ENCODE measurements at places on chromosomes 16 and 17.

- DNase-seq: no peak
Measured at GRCh38 chr17:73791631-73792030, 147.4 kb upstream of the SDK2 start.

GRCh38 chr17:17818088-17818526 lies 18.7 kb downstream of the SREBF1 start:
- DNase-seq: no peak

GRCh38 chr16:74700438-74701225 lies at the start of gene MLKL:
Gene MLKL (minus strand): TSS chr16:74700862. CDS start chr16:74695757, 5,105 bp downstream.
- peak; percentile 73 for DNase-seq

- DNase-seq: no peak
Measured at GRCh38 chr17:62562656-62563055, 64.8 kb upstream of the MRC2 start.

DNA sequence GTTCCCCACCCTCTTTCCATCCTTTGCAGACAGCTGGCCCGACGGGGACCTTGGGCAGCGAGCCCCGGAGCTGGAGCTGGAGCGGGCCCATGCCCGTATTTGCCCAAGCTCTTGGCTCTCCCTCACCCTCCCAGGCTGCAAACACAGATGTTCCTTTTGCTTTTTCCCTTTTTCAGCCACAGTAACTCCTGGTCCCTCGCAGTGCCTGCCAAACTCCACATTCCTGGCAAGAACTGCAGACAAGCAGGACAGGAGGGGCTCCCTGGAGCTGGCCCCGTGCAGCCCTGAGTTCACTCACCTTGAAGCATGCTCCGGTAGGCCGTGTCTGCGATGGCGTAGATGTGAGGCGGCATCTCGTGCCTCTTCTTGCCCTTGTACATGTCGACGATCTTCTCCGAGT lies 33.9 kb downstream of the MYH11 start:
- no peak for DNase-seq

DNA sequence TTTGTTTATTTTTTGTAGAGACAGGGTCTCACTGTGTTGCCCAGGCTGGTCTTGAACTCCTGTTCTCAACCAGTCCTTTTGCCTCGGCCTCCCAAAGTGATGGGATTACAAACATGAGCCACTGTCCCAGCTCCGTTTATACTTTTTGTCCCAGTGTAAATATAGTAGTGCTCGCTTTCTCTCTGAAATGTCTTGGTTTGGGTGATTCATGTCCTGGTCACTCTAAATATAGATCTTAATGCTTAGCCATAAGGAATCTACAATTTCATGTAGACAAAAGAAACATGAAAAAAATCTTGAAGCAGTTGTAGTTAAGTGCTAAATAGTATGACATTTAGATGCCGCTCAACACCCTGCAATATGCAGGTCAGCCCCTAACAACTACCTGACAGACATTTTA lies 126.9 kb downstream of the KATNIP start:
- no peak for DNase-seq

DNA sequence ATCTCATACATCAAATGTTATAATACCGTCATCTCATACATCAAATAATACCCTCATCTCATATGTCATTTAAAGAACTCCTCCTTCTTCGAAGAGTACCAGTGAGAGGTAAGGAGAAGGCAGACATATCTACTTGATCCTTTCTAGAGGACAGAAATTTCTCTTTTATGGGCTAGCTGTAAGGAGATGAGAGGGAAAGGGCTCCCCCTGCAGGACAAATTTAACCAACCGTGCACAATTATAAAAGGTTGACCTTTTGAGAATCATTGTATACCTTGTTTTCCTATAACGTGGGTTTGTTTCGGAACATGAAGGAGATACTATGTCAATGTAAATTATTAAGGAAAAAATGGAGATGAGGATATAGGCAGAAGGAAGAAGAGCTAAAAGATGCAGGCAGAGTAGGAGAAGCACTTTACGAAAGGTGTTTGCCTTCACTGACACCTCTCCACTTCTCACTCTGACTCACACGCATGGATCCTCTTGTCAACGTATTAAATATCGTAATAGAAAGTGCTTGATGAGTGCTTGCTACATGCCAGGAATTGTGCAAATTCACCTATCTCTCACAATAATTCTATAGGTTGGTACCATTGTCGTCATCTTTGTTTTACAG lies 465.9 kb upstream of the ERCC4 start:
- peak; percentile 25 for DNase-seq

DNA sequence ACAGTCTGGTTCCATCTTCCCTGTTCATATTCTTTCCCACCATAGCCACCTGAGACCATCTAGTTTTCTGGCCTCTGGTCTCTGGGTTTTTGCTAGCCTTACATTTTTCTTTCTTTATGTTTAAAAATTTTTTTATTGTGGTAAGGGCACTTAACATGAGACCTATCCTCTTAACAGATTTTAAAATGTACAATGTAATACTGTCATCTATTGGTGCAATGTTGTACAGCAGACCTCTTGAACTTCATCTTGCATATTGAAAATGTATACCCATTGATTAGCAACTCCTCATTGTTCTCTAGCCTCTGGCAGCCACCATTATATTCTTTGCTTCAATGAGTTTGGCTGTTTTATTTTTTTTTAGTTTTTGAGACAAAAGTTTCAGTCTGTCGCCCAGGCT lies 39.2 kb downstream of the ITGAM start:
- no peak for DNase-seq

- DNase-seq: no peak
Measured at GRCh38 chr17:41015454-41015853, 6.5 kb upstream of the KRTAP3-1 start.

DNA sequence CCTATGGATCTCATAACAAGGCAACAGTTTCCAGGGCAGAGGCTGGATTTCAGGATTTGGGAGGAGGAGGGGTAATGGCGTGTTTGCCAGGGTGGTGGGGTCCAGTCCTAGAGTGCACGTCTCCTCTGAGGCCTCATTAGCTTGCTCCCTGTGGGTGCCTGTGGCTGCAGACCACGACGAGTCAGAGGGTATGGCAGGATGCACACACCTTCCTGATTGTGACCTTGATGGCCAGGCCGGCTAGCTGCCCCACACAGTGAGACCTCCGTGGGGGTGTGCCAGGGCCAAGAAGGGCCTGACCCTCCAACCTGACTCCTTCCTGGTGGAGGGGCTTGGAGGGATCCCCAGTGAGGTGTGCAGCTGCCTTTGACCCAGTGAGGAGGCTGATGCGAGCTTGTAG lies 4.0 kb upstream of the SMTNL2 start:
- no peak for DNase-seq

- DNase-seq: no peak
Measured at GRCh38 chr16:49075709-49076108, 205.9 kb downstream of the CBLN1 start.

- DNase-seq: no peak
Measured at GRCh38 chr16:53761962-53762703, 58.2 kb downstream of the FTO start.

- DNase-seq: no peak
Measured at GRCh38 chr17:75959839-75960511, 19.0 kb downstream of the ACOX1 start.

GRCh38 chr17:48544349-48545021 lies 424 bp downstream of the HOXB2 start:
- DNase-seq: peak; percentile 63

DNA sequence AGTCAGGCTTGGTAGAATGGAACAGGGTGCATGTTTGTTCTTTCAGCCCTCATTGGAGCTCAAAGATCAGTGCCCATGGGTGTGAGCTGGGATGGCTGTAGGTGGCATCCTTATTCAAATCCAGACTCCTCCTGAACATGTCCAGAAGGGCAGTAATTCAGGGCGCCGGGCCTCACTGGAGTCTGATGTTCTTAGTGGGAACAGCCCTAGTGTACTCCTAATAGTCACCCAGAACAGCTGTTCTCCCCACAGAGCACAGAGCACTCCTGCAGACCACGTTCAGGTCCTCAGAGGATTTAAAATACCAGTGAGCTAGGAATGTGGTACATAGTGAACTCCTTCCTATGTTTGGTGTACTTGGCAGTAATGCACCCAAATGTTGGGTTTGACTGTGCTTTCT lies 96.2 kb downstream of the BANP start:
- DNase-seq: no peak

GRCh38 chr17:50550661-50551432 lies 3.9 kb downstream of the SPATA20 start:
- DNase-seq: no peak

DNA sequence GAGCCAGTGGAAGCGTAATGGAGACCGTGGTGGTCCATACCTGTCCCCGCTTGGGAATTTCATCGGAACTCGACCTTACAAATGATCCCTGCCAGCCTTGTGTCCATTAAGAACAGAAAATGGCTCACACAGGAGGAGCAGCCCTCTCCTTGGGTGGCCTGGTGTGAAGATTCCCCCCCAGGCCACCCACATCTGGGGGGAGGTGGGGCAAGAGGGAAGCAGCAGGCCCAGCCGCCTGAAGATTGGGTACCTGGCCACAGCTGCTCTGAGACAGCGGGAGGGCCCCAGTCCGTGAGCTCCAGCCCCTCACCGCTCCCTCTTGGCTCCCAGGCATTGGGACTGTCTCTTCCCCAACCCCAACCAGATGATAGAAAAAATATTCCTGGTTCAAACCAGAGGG lies 277.8 kb upstream of the FOXF1 start:
- DNase-seq: no peak

GRCh38 chr16:87101903-87102302 lies 215.3 kb downstream of the C16orf95 start:
- no peak for DNase-seq

DNA sequence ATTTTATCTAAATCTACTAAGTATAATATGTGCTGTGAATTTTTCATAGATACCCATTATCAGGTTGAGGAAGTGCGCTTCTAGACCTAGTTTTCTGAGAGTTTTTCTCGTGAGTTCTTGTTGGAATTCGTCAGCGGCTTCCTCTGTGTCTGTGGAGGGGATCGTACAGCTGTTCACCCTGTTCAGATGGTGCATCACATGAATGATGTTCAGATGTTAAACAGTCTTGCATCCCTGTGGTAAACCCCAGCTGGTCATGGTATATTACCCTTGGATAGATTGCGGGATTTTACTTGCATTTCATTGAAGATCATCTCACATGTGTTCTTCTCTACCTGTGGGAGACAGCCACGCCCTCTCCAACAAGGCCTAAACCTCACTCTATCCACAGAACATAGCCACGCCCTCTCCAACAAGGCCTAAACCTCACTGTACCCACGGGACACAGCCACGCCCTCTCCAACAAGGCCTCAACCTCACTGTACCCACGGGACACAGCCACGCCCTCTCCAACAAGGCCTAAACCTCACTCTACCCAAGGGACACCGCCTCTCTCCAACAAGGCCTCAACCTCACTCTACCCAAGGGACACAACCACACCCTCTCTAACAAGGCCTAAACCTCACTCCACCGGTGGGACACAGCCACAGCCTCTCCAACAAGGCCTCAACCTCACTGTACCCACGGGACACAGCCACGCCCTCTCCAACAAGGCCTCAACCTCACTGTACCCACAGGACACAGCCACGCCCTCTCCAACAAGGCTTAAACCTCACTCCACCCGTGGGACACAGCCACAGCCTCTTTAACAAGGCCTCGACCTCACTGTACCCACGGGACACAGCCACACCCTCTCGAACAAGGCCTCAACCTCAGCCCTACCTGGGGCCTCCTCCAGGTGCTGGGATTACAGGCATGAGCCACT lies 180.2 kb upstream of the CHMP6 start:
- no peak for DNase-seq

DNA sequence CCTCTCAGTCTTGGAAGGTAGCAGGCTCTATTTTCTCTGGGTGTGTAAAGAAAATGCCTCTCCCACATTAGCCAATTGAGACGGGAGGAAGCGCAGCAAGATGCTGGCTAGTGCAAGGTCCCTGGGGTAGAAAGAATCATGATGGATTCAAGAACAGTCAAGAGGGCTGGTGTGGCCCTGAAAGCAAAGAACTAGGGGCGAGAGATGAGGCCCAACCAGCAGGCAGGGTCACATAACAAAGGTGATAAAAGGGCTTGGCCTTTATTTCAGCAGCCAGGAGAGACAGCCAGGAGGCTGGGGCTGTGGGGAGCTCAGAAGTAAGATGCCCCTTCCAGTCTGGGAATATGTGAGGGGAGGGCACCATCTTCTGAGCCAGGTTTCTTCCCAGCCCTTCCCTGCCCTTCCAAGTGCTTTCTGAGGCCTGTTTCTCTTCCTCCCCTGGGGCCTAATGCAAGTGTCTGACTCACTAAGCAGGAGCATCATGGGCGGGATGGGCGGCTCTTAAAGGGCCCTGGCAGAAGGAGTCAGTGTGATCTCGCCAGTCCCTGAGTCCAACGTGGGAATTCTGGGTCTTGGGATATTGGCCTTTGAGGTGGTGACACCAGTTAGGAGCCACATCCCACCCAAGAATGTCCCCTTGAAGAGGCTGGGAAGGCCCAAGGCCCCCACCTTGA lies 3.9 kb upstream of the NLRC5 start:
- peak; percentile 48 for DNase-seq

GRCh38 chr17:17200831-17201230 lies 5.3 kb downstream of the PLD6 start:
- no peak for DNase-seq

DNA sequence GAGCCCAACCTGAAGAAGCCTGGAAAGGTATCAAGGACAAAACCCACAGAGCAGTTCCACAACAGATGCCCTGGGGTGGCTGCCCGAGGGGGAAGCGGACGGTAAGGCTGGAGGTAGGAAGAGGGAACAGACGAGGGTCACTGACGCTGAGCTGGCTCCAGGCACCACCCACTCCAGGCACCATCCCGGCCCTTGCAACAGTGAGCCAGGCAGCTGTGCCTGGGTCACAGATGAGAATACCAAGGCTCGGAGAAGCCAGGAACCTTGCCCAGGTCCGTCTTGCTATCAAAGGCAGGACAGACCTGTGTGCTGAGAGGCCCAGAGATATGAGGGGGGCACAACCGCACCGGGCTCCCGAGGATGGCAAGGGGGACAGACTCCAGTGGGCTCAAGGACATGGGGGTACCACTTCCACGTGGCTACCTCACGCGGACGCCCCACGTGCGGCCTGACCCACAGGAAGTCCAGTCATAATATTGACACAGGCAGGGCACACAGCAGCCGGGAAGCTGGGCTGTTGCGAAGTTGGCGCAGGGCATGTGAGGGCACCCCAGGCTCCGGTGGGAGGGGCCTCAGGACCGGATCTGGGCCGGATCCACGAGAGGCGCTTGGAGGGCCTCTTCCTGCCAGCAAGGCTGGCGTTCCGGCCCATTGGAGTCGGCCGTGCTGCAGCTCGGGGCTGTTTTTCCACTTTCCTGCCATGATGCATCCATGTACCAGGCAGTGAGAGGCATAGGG lies 29.9 kb downstream of the PEMT start:
- no peak for DNase-seq

GRCh38 chr17:42922294-42922693 lies 21.7 kb downstream of the G6PC1 start:
- DNase-seq: no peak

GRCh38 chr16:3401719-3402397 lies 843 bp downstream of the ZNF174 start:
- DNase-seq: no peak

- no peak for DNase-seq
Measured at GRCh38 chr16:23071196-23072083, 77.8 kb downstream of the USP31 start.

- DNase-seq: no peak
Measured at GRCh38 chr17:59418732-59419166, 87.3 kb downstream of the YPEL2 start.
